Endothelial cell (in vitro differentiated cells): ENCODE measurements at places on chromosomes 2 and 18.

- no peaks in the 10 kb centered on the region for H3K27me3 ChIP-seq
- peaks cover 18% of the 10 kb centered on the region for H3K36me3 ChIP-seq
- H3K27ac ChIP-seq = no peak overlapping the region
- peaks cover 20% of the 10 kb centered on the region for H3K4me1 ChIP-seq
- H3K4me3 ChIP-seq = no peak overlapping the region
- no peak for DNase-seq
These were observed 45.5 kb downstream of the EPAS1 start for GRCh38 chr2:46342566-46343315.

DNA sequence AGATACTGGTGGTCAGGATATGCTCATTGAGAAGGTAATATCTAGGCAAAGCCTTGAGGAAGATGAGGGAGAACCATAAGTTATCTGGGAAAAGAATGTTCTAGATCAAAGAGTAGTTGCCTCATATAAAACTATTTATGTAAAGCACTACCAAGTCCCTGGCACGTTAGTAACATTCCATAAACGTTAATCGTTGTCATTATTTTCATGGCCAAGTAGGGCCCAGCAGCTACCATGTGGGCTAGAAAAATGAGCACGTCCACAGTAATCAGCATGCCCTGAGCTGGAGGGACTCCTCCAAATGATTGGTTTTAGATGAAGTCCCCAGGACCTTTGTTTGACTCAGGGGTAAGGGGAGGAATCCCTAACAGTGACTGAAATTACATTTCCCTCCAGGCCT lies 32.7 kb upstream of the AFTPH start:
- H3K4me3 ChIP-seq = no peak overlapping the region
- peaks cover 48% of the 10 kb centered on the region for H3K4me1 ChIP-seq
- H3K27ac ChIP-seq = no peak overlapping the region
- H3K36me3 ChIP-seq = no peaks in the 10 kb centered on the region
- H3K27me3 ChIP-seq = no peaks in the 10 kb centered on the region

DNA sequence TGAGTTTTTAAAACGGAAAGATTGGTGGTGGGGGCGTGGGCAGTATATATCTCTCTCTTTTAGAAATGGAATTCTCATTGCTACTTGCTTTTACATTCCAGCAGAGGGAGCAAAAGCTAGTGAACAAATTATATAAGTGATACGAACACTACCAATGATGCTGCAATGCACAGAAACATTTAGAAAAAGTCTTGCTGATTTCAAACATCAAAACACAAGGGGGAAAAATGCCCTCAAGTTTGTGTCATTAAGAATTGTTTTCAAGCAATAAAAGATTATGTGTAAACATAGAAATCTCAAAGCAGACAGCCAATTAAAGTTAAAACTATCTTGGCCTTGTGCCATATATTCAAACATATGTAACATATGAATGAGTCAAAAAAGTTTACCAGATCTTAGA lies 296.3 kb upstream of the KCNJ3 start:
- no peaks in the 10 kb centered on the region for H3K36me3 ChIP-seq
- H3K27me3 ChIP-seq = no peaks in the 10 kb centered on the region
- H3K4me3 ChIP-seq = no peak overlapping the region
- DNase-seq = no peak
- H3K27ac ChIP-seq = no peak overlapping the region

DNA sequence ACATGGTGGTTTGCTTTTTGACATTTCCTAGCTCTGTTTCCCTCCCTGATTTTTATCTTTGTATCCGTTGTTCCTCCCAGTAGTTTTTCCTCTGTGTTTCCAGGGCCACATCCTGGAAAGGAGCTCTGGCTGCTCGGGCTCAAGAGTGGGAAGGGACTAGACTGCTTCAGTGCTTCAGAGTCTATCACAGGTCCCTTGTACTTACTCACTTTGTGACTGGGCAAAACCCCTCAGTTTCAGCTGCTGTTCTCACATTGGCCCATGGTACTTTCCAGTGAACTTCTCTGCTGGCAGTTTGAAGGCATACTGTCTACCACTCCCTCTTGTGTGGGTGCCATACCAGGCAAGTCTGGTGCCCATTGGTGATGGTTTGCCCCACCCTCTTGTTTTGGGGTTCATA lies 7.5 kb upstream of the STAMBP start:
- peak; percentile 9 for DNase-seq
- H3K36me3 ChIP-seq = no peaks in the 10 kb centered on the region
- H3K27ac ChIP-seq = peak overlapping the region; percentile 85
- peaks cover 6% of the 10 kb centered on the region for H3K27me3 ChIP-seq

- no peak overlapping the region for H3K4me3 ChIP-seq
- peaks cover 8% of the 10 kb centered on the region for H3K4me1 ChIP-seq
These were observed 40.8 kb downstream of the ANKRD44 start for GRCh38 chr2:197269815-197270214.

GRCh38 chr2:379778-380177 lies 91.9 kb upstream of the ALKAL2 start:
- no peaks in the 10 kb centered on the region for H3K4me1 ChIP-seq
- no peak overlapping the region for H3K4me3 ChIP-seq
- no peaks in the 10 kb centered on the region for H3K36me3 ChIP-seq
- H3K27me3 ChIP-seq = no peaks in the 10 kb centered on the region
- DNase-seq = no peak

GRCh38 chr2:201432621-201433393 lies 18.5 kb downstream of the TRAK2 start:
- no peak for DNase-seq
- peaks cover 22% of the 10 kb centered on the region for H3K36me3 ChIP-seq
- H3K4me3 ChIP-seq = no peak overlapping the region
- no peak overlapping the region for H3K27ac ChIP-seq

GRCh38 chr2:24435391-24436316 lies 55.4 kb upstream of the NCOA1 start:
- peaks cover 2% of the 10 kb centered on the region for H3K27me3 ChIP-seq
- no peak overlapping the region for H3K4me3 ChIP-seq
- peak; percentile 35 for DNase-seq

GRCh38 chr2:3490191-3491170 lies 28.9 kb downstream of the ADI1 start:
- H3K27ac ChIP-seq = no peak overlapping the region
- peaks cover 4% of the 10 kb centered on the region for H3K4me1 ChIP-seq
- peaks cover 4% of the 10 kb centered on the region for H3K36me3 ChIP-seq
- H3K4me3 ChIP-seq = no peak overlapping the region
- H3K27me3 ChIP-seq = peaks cover 8% of the 10 kb centered on the region

- H3K4me1 ChIP-seq = no peaks in the 10 kb centered on the region
- H3K27me3 ChIP-seq = peaks cover 1% of the 10 kb centered on the region
- DNase-seq = no peak
These were observed 350.4 kb upstream of the FSIP2 start for GRCh38 chr2:185388226-185388625.

GRCh38 chr2:128445523-128445900 lies 126.8 kb upstream of the HS6ST1 start:
- peak; percentile 0 for DNase-seq
- H3K4me3 ChIP-seq = no peak overlapping the region
- H3K27me3 ChIP-seq = peaks cover 5% of the 10 kb centered on the region

GRCh38 chr2:10083046-10083445 lies 2.8 kb upstream of the CYS1 start:
- DNase-seq = no peak
- no peaks in the 10 kb centered on the region for H3K36me3 ChIP-seq
- peaks cover 6% of the 10 kb centered on the region for H3K4me1 ChIP-seq
- H3K27ac ChIP-seq = no peak overlapping the region
- H3K4me3 ChIP-seq = no peak overlapping the region

DNA sequence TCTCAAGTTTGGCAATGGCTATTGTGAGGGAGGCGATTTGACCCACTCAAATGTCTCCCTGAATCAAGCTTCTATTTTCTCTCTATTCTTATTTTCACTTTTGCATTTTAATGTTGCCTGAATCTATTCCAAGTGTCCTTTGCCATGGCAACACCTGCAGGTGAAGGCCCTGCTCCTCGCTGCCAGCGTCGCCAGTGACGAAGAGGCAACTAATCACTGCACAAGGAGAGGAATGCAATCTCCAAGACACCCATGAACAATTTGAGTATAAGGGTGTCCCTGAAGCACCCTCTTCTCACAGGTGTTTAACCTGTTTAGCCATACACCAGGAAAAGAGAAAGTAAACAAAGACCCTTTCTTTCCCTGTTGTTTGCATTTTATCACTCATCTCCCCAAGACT lies 165.6 kb upstream of the VRK2 start:
- H3K4me1 ChIP-seq = no peaks in the 10 kb centered on the region
- H3K4me3 ChIP-seq = no peak overlapping the region
- no peak overlapping the region for H3K27ac ChIP-seq
- no peak for DNase-seq
- no peaks in the 10 kb centered on the region for H3K27me3 ChIP-seq

DNA sequence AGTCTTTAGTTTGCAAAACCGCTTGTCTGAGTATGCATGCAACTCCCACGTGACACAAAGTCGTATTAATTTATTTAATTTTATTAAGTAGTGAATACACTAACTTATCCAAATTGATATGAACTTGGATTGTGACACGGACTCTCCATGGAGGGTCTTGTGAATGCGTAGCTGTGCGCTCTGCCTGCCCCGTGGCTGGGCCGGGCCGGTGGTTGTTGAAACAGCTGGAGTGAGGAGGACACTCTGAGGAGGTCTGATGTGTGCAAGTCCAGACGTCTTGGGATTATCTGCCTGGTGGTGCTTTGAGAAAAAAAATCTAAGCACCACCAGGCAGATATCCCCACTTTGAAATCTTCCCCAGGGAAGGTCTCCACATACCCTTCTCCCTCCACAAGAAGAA lies 41.0 kb upstream of the RBM44 start:
- no peak overlapping the region for H3K4me3 ChIP-seq
- H3K27me3 ChIP-seq = peaks cover 4% of the 10 kb centered on the region
- peak overlapping the region; percentile 57 for H3K27ac ChIP-seq
- no peak for DNase-seq
- peaks cover 47% of the 10 kb centered on the region for H3K36me3 ChIP-seq

GRCh38 chr2:171999161-171999560 lies 592 bp upstream of the METAP1D start:
- no peaks in the 10 kb centered on the region for H3K27me3 ChIP-seq
- DNase-seq = no peak
- no peaks in the 10 kb centered on the region for H3K36me3 ChIP-seq
- H3K4me3 ChIP-seq = peak overlapping the region; percentile 88

DNA sequence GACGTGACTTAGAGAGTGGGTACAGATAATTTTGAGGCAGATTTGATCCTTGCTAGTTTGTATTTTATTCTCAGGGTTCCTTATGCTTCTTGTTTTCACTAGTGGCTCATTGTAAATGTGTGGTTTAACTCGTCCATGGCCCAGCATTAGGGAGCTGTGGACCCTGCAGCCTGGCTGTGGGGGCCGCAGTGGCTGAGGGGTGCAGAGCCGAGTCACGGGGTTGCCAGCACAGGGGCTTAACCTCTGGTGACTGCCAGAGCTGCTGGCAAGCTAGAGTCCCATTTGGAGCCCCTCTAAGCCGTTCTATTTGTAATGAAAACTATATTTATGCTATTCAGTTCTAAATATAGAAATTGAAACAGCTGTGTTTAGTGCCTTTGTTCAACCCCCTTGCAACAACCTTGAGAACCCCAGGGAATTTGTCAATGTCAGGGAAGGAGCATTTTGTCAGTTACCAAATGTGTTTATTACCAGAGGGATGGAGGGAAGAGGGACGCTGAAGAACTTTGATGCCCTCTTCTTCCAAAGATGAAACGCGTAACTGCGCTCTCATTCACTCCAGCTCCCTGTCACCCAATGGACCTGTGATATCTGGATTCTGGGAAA lies 269.9 kb downstream of the MYT1L start:
- H3K4me1 ChIP-seq = peaks cover 3% of the 10 kb centered on the region
- no peak overlapping the region for H3K4me3 ChIP-seq
- no peak overlapping the region for H3K27ac ChIP-seq

- H3K36me3 ChIP-seq = peaks cover 4% of the 10 kb centered on the region
- H3K27me3 ChIP-seq = peaks cover 8% of the 10 kb centered on the region
- H3K4me3 ChIP-seq = no peak overlapping the region
- DNase-seq = no peak
- no peaks in the 10 kb centered on the region for H3K4me1 ChIP-seq
These were observed 60.5 kb downstream of the ADNP2 start for GRCh38 chr18:80169607-80170006.

- no peaks in the 10 kb centered on the region for H3K36me3 ChIP-seq
- H3K4me3 ChIP-seq = no peak overlapping the region
- DNase-seq = no peak
- H3K4me1 ChIP-seq = no peaks in the 10 kb centered on the region
- H3K27ac ChIP-seq = no peak overlapping the region
These were observed 157.0 kb downstream of the DOCK10 start for GRCh38 chr2:224885291-224885690.

DNA sequence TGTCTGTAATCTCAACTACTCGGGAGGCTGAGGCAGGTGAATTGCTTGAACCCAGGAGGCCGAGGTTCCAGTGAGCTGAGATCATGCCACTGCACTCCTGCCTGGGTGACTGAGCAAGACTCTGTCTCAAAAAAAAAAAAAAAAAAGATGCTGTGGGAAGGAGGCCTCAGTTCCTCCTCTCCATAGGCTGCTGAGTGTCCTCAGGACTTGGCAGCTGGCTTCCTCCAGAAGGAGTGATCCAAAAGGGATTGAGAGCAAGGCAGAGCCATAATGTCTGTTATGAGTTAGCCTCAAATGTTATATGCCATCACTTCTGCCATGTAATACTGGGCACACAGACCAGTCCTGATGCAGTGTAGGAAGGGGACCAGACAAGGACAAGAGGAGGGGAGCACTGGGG lies 6.6 kb upstream of the NPC1 start:
- no peaks in the 10 kb centered on the region for H3K27me3 ChIP-seq
- peaks cover 6% of the 10 kb centered on the region for H3K4me1 ChIP-seq
- H3K4me3 ChIP-seq = no peak overlapping the region
- H3K27ac ChIP-seq = no peak overlapping the region
- H3K36me3 ChIP-seq = no peaks in the 10 kb centered on the region
- no peak for DNase-seq

DNA sequence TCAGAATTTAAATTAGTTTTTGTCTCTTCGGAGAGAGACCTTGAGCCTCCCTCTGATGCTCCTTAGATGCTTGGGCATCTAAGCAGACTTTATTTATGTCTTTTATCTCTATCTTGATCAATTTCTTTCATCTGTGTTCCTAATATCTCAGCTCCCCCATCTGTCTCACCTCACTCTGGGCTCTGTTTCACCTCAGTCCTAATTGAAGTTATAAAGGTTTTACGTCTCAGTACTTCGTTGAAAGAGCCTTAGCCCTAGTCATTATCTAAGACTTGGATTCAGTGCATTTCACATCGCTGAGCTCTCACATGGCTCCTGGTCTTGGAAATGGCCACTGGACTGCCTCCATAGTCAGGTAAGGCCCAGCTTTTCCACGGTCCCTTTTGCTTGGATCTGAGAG lies 13.8 kb upstream of the CTLA4 start:
- no peak for DNase-seq
- H3K36me3 ChIP-seq = no peaks in the 10 kb centered on the region
- H3K27ac ChIP-seq = no peak overlapping the region

- H3K36me3 ChIP-seq = peaks cover 8% of the 10 kb centered on the region
- H3K27me3 ChIP-seq = peaks cover 1% of the 10 kb centered on the region
- no peak overlapping the region for H3K4me3 ChIP-seq
- no peak for DNase-seq
- no peaks in the 10 kb centered on the region for H3K4me1 ChIP-seq
- no peak overlapping the region for H3K27ac ChIP-seq
These were observed 9.0 kb downstream of the ZBTB14 start for GRCh38 chr18:5286525-5286924.
